Activated CD4-positive, alpha-beta T cell treated with anti-CD3 and anti-CD28 coated beads, Interleukin-2, amount 50 U/mL, for 48 hours (primary cell): ENCODE measurements at places on chromosomes 7 and 10.

DNA sequence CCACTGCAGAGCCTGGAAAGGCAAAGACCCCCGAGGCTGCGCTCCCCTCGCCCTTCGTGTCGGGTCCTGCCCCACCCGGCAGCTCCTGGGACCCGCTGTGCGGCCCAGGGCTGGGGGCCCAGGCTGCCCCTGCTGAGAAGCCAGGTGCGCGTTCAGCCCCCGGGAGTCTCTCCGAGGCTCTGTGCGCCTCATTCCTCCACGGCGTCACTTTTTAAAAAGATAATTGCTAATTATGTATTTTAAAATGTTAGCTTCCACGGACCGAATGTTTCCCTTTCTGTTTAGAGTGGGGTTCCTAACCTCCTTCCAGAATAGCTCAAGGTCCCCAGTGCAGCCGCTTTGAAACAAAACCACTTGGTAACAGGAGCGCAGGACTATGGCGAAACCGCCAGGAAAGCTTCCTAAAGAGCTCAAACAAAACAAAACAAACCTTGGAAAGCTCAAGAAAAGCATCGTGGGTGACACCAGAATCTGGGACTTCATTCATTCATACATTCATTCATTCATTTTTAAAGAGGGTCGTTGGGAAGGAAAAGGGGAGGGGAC lies 45.6 kb downstream of the PDIA4 start:
- DNase-seq, result no peak

DNA sequence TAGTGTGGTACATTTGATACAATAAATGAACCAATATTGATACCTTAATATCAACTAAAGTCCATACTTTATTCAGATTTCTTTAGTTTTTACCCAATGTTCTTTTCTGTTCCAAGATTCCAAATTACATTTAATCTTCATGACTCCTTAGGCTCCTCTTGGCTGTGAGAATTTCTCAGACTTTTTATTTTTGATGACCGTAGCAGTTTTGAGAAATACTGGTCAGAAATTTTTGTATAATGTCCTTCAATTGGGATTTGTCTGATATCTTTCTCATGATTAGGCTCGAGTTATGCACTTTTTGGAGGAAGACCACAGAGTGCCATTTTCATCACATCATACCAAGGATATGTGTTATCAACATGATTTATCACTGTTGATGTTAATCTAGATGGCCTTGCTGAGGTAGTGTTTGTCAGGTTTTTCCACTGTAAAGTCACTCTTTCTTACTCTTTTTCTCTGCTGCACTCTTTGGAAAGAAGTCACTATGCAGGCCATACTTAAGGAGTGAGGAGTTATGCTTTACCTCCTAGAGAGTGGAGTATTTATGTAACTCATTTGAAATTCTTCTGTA lies 12.9 kb upstream of the ENTPD1 start:
- no peak for DNase-seq

GRCh38 chr7:29780346-29780745 lies 26.0 kb upstream of the WIPF3 start:
- no peak for DNase-seq

DNA sequence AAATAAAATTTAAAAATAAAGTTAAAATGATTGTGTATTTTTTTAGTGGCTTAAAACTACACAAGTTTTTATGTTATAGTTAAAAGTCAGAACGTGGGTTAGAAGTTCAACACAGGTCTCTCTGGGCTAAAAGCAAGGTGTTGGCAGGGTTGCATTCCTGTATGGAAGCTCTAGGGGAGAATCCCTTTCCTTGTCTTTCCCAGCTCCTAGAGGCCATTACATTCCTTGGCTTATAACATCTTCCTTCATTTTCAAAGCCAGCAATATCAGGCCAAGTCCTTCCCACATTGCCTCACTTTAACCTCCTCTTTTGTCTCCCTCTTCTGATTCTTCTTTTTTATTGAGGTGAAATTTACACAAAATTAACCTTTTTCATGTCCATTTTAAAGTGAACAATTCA lies 52.4 kb upstream of the EEPD1 start:
- DNase-seq, result no peak

DNA sequence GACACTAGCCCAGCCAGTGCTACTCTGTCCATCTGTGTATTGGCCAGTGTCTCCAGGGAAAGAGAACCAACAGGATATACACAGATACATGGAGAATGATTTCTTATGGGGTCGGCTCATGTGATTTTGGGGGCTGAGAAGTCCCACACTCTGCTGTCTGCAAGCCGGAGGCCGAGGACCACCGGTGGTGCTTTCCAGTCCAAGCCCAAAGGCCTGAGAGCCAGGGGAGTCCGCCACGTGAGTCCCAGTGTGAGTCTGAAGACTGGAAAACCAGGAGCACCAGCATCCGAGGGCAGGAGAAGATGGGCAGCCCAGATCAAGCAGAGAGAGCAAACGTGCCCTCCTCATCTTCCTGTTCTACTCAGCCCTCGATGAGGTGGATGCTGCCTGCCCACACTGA lies 71.5 kb downstream of the C10orf143 start:
- no peak for DNase-seq

DNA sequence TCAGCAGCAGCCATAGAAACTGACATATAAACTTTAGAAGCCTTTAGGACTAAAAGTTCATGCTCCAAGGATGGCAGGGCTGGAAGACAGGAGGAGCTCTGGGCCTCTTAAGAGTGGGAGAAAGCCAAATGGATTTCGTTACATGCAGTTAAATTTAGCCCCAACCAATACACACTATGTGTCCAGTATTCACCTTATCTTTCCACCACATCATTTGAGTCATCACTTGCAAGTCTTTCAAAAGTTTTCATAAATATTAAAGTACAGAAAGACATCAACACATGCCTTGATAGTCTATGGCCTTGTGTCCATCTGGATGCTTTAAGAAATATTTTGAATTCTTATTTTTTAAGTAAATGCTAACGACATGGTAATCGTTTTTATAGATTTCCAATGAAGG lies 392.4 kb upstream of the LRRN3 start:
- no peak for DNase-seq

GRCh38 chr7:27297356-27297755 lies 54.8 kb downstream of the EVX1 start:
- DNase-seq, result no peak

GRCh38 chr7:13912715-13913278 lies 76.7 kb downstream of the ETV1 start:
- no peak for DNase-seq

DNA sequence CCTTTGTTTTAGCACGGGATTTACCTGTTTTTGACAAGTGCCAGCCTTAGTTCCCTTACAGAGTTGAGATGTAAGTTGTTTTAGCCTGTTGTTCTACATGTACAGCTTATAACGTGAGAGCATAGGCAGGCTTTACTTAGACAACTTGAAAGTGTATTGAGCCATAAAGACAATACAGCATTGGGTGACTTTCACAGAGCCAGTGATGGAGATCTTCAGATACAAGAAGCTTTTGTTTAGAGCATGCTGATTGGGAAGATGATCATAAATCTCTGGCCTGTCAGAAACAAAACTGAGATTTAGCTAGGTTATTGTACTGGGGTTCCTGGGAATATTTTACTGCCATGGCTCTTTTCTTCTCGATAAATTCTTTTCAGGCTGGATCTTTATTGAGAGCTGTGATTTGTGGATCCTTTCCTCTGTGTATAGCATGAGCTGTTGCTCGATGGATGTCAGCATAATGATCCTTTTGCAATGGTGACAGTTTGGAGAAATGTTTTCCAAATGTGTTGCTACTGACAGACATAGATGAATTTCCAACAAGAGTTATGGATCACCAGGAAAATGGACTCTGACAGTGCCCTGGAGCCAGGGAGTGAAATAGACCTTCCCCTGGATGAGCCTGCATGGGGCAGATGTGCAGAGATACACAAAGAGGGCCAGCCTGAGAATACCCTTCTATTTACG lies 30.2 kb downstream of the LHFPL3 start:
- no peak for DNase-seq

DNA sequence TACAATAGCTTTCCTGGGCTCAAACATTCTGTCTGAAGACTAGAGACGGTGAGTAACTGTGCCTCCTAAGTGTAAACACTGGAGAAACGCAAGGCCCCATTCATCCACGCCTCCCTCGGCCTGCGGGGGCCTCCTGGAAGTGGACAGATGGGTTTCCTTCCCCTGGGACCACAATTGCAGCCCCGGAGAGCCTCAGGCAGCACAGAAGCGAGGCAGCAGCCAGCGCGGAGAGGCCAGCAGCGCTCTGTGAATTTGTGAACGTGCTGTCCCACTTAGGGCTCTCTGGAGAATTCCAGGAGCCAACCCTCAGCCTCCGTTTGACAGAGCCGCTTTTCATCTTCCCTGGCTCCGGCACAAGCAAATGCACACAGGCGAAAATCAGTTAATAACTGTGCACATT lies 23.2 kb upstream of the CALN1 start:
- no peak for DNase-seq

- no peak for DNase-seq
These were observed 5.5 kb downstream of the GTPBP10 start for GRCh38 chr7:90351987-90352386.

DNA sequence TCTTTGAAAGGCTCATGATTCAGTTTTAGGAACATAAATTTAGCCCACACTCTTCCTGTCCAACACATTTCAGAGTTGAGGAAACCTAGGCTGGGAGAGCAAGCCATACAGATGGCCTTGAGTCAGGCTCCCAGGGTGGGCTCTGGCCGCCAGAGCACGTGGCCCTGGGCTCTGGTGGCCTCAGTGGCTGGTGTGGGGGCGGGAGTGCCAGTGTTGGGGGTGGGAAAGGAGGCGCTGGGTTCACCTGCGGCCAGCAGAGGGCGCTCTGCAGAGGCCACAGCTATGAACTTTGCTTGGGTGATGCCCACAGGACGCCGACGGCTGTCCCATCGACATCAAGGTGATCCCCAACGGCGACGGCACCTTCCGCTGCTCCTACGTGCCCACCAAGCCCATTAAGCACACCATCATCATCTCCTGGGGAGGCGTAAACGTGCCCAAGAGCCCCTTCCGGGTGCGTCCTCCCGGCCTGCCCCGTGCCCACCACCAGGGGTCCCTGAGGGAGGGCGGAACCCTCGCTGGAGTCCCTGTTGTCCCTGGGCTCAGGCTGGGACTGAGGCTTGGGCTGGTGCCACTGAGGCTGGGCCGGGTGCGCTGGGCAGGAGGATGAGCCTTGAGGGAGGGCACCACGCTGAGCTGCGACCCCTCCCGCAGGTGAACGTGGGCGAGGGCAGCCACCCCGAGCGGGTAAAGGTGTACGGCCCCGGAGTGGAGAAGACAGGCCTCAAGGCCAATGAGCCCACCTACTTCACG lies 11.9 kb downstream of the FLNC start:
- peak; percentile 72 for DNase-seq

- DNase-seq, result no peak
These were observed 138.2 kb downstream of the CHCHD3 start for GRCh38 chr7:132943645-132944044.

GRCh38 chr10:77565590-77566023 lies 72.0 kb downstream of the KCNMA1 start:
- no peak for DNase-seq

GRCh38 chr7:41886262-41886900 lies 183.5 kb upstream of the INHBA start:
- DNase-seq, result no peak

GRCh38 chr7:91226411-91226810 lies 37.8 kb upstream of the FZD1 start:
- no peak for DNase-seq

GRCh38 chr7:158343526-158343925 lies 244.1 kb downstream of the PTPRN2 start:
- DNase-seq, result no peak

GRCh38 chr10:63120554-63120953 lies 12.6 kb upstream of the NRBF2 start:
- no peak for DNase-seq

DNA sequence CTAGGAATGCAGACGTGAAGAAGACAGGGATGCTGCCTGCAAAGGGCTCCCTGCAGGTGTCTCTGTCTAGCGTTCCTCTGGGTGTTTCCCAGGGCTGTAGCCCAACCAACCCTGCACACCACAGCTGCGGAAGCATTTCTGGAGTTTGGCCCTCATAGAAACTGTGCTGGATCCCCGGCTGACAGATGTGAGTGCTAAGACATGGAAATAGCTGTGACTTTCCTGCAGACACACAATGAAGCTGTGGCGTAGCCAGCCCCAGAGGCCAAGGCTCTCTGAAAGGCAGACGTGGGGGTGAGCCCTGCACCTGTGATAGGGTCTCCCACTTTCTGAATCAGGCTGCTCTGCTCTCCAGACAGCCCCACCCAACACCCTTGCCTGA lies 44.8 kb downstream of the ADCYAP1R1 start:
- no peak for DNase-seq

DNA sequence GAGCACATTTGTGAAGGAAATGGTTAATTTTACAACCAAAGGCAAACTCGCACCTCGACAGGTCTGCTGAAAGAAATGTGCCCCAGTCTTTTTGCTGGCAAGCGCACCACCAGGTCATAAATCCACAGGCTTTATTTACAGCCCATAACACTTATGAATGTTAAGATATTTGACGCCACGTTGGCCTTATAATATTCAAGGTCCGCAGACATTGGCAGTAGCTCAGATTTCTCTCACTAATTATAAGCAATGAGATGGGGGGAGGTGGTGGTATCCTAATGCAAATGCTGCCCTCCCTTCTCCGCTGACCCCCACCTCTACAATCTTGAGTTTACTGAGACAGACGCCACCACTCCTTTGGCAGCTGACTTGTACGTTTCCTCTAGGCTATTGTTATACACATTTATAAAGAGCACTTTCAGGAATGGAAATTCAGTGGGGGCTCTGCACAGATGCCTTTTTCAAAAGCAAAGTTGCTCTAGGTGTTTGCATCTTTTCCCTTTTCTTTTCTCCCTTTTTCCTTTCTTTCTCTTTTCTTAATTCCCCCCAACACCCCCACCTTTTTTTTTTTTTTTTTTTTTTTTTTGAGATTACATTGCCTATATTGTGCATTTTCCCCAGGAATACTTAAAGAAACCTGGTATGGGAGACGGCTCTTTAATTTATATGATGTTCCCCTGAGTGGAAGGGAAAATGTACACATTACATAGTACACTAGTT lies 6.7 kb downstream of the TCF7L2 start:
- DNase-seq, result no peak

DNA sequence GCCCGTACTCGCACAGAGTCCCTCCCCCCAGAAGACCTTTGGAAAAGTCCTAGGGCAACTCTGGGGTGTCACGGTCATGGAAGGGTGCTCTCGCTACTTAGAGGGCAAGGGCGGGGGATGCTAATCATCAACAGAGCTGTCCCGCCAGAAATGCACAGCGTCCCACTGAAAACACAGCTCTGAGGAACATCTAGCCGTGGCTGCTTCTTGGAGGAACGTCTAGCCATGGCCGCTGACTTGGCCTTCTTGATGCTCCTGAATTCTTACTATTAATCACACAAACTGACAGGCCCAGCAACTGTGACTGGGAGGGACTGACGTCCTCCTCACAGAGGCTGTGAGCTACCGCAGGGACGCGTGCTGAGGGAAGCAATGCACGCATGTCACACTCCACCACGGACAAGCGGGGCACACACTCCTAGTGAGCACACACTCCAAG lies 1.7 kb downstream of the TUBGCP2 start:
- no peak for DNase-seq

- no peak for DNase-seq
These were observed 54.7 kb upstream of the LSM8 start for GRCh38 chr7:118129041-118129795.

DNA sequence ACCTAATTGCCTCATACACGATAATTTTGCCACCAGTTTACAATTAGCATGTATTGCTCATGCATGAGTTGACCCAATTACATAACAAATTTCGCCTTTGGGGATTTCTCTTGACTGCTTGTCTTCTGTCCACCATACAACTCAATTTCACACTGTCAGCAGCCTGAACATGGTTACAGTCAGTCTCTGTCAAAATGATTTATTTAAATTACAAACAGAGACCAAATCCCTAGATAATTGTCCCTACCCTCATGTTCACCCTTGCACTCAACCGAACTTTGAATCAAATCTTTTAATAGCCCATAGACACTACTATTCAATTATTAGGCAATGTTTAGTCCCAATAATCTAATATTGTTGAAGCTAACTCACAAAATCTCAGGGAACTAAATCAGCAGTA lies 59.7 kb upstream of the NEBL start:
- no peak for DNase-seq
